Body of pancreas (tissue), 4 donors: ENCODE measurements at places on chromosomes 1 and 21. TPM values are rescaled to one million over a fixed set of nuclear protein-coding genes. Genes with fewer than 3 reads are reported as not detected.
A peak's percentile ranks its signal among the peaks of the same experiment; 100 is the strongest.

GRCh38 chr1:107794571-107794970, 170.4 kb downstream of the VAV3 start:
- H3K36me3 ChIP-seq = no peaks in the 10 kb centered on the region
- no peak overlapping the region for H3K4me3 ChIP-seq
- H3K27me3 ChIP-seq = no peaks in the 10 kb centered on the region
- H3K27ac ChIP-seq = no peak overlapping the region

GRCh38 chr1:218585511-218586184, 240.5 kb downstream of the TGFB2 start:
- peaks cover 7% of the 10 kb centered on the region for H3K4me1 ChIP-seq
- H3K36me3 ChIP-seq = no peaks in the 10 kb centered on the region
- H3K4me3 ChIP-seq = no peak overlapping the region

- no peaks in the 10 kb centered on the region for H3K4me1 ChIP-seq
- no peak for DNase-seq
- no peaks in the 10 kb centered on the region for H3K36me3 ChIP-seq
- no peaks in the 10 kb centered on the region for H3K27me3 ChIP-seq
- no peak overlapping the region for H3K4me3 ChIP-seq
Measured at GRCh38 chr1:31345635-31346034, 27.2 kb downstream of the FABP3 start.

- peaks cover 5% of the 10 kb centered on the region for H3K36me3 ChIP-seq
- no peak for DNase-seq
- H3K4me3 ChIP-seq = no peak overlapping the region
- no peaks in the 10 kb centered on the region for H3K27me3 ChIP-seq
Measured at GRCh38 chr1:95237981-95238703, 4.1 kb downstream of the RWDD3 start.

DNA sequence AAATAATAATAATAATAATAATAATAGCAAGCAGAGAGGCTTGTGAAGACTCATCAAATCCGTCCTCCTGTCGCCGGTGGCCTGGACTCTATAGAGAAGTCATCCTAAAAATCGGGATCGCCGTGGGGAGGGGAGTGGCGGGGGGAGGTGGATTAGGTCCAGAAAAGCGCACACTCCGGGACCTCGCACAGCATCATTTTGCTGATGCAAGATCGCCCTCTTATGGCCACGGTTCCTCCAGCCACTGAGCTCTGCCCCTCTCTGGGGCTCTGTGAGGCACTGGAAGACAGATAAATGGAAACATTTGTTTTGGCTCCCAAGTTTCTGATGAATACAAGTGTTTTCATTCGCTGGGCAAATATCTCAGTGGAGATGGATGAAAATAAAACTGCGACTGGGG, 612.0 kb downstream of the MATN1 start:
- no peaks in the 10 kb centered on the region for H3K4me1 ChIP-seq
- peaks cover 3% of the 10 kb centered on the region for H3K27me3 ChIP-seq
- peak; percentile 31 for DNase-seq
- no peak overlapping the region for H3K4me3 ChIP-seq
- H3K36me3 ChIP-seq = no peaks in the 10 kb centered on the region

DNA sequence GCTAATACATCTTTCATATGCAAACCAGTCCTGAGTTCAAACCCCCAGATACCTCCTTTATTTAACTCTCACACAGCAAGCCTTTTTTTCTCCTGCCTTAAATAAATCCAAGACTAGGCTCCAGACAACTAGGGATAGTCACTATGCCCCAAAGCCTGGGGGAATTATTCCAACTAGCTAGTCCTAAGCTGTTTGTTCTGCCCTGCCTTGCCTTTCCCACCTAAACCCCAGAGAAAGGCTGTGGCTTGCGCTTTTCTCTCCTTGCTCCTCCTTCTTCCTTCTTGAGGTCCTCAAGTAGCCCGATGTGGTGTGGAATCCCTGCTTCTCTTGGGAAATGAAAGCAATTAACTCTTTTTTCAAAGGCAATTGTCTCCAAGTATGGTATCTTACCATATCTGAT, 31.8 kb downstream of the C1orf87 start:
- no peaks in the 10 kb centered on the region for H3K4me1 ChIP-seq
- no peak overlapping the region for H3K4me3 ChIP-seq
- H3K27me3 ChIP-seq = no peaks in the 10 kb centered on the region
- no peak for DNase-seq
- no peak overlapping the region for H3K27ac ChIP-seq

DNA sequence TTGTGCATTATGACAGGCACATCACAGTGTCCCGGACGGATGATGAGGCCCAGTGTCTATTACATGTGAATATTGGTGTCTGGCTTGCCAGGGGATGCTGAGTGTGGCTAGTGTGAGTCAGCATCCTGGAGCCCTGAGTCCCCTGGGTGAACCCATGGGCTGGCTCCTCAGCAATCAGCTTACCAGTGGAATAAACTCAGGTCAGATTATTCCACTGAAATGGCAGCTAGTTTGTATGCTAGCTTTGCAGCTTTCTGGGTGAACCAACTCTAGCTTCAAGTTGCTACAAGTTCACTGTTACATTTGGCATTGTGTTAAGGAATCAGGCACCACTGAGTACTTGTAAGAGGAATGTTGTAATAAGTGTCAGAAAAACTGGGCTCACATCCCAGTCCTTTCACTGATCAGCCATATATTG, 23.9 kb upstream of the RPTN start:
- no peaks in the 10 kb centered on the region for H3K27me3 ChIP-seq
- H3K36me3 ChIP-seq = no peaks in the 10 kb centered on the region
- DNase-seq = no peak
- no peak overlapping the region for H3K4me3 ChIP-seq

DNA sequence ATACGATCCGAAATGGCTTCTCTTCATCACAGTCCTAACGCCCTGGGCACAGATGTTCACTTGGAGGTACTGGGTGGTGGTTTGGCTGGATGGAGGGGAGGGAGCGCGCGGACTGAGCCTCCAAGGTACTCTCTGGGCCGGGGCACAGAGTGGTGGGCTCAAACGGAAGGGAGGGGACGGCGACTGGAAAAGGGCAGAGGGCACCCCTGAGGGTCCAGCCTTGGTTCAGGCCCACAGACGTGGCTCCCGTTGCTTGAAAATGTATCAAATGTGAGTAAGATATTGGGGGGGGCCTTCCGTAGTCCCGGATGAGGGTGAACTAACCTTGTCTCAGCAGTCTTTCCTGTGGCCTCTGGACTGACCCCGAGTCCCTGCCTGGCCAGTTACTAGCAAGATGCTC, 463 bp downstream of the IL12RB2 start:
- no peak overlapping the region for H3K27ac ChIP-seq
- H3K27me3 ChIP-seq = no peaks in the 10 kb centered on the region
- peaks cover 7% of the 10 kb centered on the region for H3K4me1 ChIP-seq
- no peak for DNase-seq
- no peaks in the 10 kb centered on the region for H3K36me3 ChIP-seq

DNA sequence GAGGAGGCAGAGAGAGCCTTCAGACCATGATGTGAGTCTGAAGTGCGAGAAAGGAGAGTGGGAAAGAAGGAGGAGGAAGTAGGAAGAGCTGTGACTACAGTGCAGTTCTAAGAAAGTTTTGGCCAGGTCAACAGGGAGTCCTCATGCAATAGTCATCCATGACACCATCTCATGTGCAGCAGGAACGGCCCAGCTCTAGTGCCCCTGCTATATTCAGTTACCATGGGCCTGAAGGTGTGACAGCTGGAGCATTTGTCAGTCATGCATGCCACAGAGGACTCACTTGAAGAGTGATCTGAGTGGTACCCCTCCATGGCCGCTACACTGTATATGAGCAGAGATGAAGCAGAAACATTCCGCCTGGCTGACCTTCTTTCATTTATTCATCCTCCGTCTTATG, 77.9 kb downstream of the OMA1 start:
- no peak for DNase-seq
- H3K27me3 ChIP-seq = no peaks in the 10 kb centered on the region
- no peaks in the 10 kb centered on the region for H3K4me1 ChIP-seq
- no peak overlapping the region for H3K4me3 ChIP-seq
- H3K36me3 ChIP-seq = no peaks in the 10 kb centered on the region

- no peak overlapping the region for H3K4me3 ChIP-seq
- no peak overlapping the region for H3K27ac ChIP-seq
- no peaks in the 10 kb centered on the region for H3K36me3 ChIP-seq
- no peaks in the 10 kb centered on the region for H3K27me3 ChIP-seq
- DNase-seq = peak; percentile 46
Measured at GRCh38 chr1:209601809-209602657, 18.5 kb downstream of the CAMK1G start.

DNA sequence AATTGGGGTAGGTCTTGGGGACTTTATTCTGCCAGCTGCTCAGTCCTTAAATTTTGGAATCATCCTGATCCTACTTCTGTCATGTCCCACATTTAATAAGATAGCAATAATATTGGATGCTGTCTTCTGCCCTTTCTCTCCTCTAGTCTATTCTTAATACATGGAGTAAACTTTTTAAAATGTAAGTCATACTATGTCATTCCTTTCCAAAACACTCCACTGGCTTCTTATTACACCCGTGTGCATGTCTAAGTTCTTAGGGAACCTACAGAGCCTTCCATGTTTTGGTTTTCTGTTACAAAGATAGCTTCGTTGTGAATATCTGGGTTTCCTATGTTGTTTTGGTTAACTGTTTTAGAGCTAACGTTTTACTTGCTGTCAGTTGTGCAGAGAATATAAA, 35.1 kb downstream of the USP25 start:
- no peak overlapping the region for H3K4me3 ChIP-seq
- peaks cover 42% of the 10 kb centered on the region for H3K4me1 ChIP-seq
- H3K27me3 ChIP-seq = no peaks in the 10 kb centered on the region
- no peak overlapping the region for H3K27ac ChIP-seq

- H3K27me3 ChIP-seq = no peaks in the 10 kb centered on the region
- H3K4me1 ChIP-seq = no peaks in the 10 kb centered on the region
- no peak overlapping the region for H3K4me3 ChIP-seq
- H3K36me3 ChIP-seq = no peaks in the 10 kb centered on the region
Measured at GRCh38 chr1:48127735-48128685, 94.5 kb upstream of the SLC5A9 start.

GRCh38 chr1:54014009-54014629, 3.9 kb downstream of the LDLRAD1 start:
- H3K27ac ChIP-seq = no peak overlapping the region
- no peak overlapping the region for H3K4me3 ChIP-seq
- no peaks in the 10 kb centered on the region for H3K36me3 ChIP-seq
- no peaks in the 10 kb centered on the region for H3K27me3 ChIP-seq

- DNase-seq = no peak
- no peak overlapping the region for H3K27ac ChIP-seq
- H3K4me1 ChIP-seq = peaks cover 19% of the 10 kb centered on the region
- H3K4me3 ChIP-seq = no peak overlapping the region
- H3K27me3 ChIP-seq = peaks cover 5% of the 10 kb centered on the region
Measured at GRCh38 chr1:183419399-183419798, 1.2 kb upstream of the NMNAT2 start.

DNA sequence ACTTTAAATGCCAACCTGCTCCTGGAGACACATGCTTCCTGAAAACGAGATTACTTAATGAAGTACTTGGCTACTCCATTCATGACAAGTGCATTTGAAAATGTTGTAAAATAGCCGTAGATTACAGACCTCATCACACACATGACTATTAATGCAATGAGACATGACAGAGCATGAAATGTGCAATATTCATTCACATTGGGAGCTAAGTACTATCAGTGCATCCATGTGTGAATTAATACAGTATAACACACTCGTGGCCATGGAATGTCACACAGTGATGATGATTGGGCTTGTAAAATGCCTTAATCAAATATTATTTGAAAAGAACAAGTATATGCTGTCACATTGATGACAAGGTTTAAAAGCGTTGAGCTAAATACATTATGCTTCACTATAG, 407.0 kb downstream of the AMY1C start:
- no peak for DNase-seq
- H3K4me1 ChIP-seq = no peaks in the 10 kb centered on the region
- H3K36me3 ChIP-seq = no peaks in the 10 kb centered on the region
- H3K4me3 ChIP-seq = no peak overlapping the region

DNA sequence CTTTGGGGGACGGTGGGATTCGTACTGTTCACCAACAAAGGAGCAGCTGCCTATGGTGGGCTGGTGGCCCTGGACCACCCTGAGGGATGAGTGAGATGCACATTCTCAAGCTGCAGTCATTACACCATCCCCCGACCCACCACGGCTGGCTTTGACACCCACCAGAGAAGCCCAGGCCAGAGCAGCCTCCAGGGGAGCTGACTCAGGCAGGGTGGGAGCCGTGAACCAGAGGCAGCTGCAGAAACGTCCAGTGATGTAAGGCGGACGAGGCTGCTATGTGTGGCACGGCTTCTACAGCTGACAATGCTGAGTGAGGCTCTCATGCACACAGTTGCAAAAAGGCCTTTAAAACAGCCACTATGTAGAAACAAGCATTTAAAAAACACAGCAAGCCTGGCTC, 40.1 kb downstream of the CHAF1B start:
- H3K27ac ChIP-seq = no peak overlapping the region
- H3K4me1 ChIP-seq = peaks cover 16% of the 10 kb centered on the region
- DNase-seq = no peak
- H3K27me3 ChIP-seq = no peaks in the 10 kb centered on the region
- H3K36me3 ChIP-seq = no peaks in the 10 kb centered on the region

- H3K27me3 ChIP-seq = no peaks in the 10 kb centered on the region
- no peak for DNase-seq
- H3K36me3 ChIP-seq = no peaks in the 10 kb centered on the region
- H3K4me1 ChIP-seq = no peaks in the 10 kb centered on the region
Measured at GRCh38 chr1:33684396-33685179, 179.3 kb upstream of the HMGB4 start.

DNA sequence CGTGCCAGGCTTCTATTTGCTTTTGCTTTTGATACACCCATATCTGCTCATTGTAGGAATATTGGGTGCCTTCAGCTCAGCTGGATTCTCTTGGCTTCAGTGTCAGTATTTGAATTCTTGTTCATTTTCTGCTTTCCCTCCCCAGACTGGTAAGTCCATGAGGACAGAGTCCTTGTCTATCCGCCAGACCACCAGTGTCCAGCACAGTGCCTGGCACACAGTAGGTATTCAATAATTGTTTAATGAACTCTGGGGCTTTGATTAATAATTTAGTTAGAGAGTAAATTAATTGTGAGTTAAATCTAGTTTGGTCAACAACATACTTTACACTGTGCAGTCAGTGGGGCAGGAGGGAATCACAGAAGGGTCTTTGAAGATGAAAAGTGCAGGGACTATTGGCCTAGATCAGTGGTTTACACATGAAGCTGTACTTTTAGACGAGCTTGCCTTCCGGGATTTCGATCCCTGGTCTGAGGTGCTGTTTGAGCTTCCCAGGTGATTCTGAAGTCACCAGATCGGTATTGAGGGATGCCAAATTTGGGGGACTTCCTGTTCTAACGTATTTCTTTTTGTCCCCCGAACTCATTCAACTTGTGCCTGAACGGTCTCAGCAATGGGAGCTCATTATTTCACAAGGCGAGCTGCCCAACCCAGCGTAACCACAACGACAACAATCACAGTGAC, 119.1 kb upstream of the JUN start:
- peak overlapping the region; percentile 98 for H3K27ac ChIP-seq
- no peaks in the 10 kb centered on the region for H3K27me3 ChIP-seq
- DNase-seq = no peak
- no peak overlapping the region for H3K4me3 ChIP-seq
- peaks cover 66% of the 10 kb centered on the region for H3K4me1 ChIP-seq

The TAS1R1 gene
- total RNA-seq = not detected

The KLF17 gene
- total RNA-seq = not detected

The C1orf115 gene
- 10.9 TPM for total RNA-seq

The LPAR3 gene
- total RNA-seq = 17.1 TPM

The BCAN gene
- total RNA-seq = 0.26 TPM

The TMPRSS15 gene
- total RNA-seq = not detected

The DCST1 gene
- not detected for total RNA-seq

The NPR1 gene
- 16.5 TPM for total RNA-seq

The GNAT2 gene
- total RNA-seq = not detected

The PRKAA2 gene
- total RNA-seq = 3.3 TPM

The OR2T6 gene
- total RNA-seq = not detected

The NTMT2 gene
- not detected for total RNA-seq
